ENCODE measurements at places on chromosomes 6 and 20.

DNA sequence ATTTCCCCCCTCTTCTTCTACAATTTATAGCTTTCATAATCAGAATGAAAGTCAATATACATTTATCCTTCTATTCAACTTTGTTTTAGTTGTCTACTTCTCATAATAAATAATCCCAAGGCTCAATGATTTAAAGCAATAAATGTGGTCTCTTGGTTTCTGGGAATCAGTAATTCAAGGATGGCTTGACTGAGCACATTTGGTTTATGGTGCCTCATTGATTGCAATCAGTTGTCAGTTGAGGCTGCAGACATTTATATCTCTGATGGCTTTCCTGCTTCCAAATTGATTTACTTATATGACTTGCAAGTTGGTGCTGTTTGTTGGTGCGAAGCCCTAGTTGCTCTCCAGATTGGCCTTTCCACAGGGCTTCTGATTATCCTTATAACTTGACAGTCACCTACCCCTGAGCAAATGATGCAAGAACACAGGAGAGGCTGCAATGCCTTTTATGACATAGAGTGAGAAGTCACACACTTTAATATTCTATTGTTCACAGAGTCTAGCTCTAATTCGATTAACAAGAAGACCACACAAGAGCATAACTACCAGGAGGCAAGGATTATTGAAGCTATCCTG is 2.7 kb upstream of the CRISP1 start:
- no peak for DNase-seq

DNA sequence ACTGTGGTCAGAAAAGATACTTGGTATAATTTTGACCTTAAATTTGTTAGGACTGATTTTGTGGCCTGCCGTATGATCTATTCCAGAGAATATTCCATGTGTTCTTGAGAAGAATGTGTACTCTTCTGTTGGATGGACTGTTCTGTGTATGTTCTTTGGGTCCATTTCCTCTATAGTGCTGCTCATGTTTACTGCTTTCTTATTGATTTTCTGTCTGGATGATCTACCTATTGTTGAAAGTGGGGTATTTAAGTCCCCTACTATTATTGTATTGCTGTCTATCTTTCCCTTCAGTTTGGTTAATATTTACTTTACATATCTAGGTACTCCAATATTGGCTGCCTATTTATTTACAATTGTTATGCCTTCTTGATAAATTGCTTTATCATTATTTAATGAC is 298.4 kb downstream of the BCKDHB start:
- DNase-seq = no peak

DNA sequence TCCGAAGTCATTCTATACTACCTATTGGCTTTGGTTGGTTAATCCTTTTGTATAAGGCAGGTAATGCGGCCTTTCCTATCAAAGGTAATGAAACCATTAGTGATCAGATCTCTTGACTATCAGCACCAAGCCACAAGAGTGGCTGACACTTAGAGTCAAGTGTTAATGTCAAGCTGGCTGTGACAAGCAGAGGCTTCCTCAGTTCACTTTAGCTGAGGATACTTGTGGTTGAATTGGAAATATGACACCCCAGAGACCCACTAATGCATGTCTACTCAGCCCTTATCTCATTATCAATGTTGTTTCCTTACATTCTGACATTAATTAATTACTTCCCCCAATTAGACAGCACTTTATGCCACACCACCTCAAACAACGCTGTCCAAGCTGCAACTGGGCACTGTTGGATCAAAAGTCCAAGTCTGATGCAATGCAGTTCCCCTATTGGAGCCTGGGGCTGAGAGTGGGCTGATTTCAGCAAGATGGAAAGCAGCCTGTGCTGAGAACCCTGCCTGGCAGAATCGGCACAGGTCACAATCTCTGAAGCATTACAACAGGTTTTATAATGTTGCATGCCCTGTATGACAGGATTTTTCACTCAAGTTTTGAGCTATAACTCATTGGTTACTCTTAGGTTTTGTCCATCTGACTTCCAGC is 273.5 kb downstream of the COL12A1 start:
- peak; percentile 2 for DNase-seq

DNA sequence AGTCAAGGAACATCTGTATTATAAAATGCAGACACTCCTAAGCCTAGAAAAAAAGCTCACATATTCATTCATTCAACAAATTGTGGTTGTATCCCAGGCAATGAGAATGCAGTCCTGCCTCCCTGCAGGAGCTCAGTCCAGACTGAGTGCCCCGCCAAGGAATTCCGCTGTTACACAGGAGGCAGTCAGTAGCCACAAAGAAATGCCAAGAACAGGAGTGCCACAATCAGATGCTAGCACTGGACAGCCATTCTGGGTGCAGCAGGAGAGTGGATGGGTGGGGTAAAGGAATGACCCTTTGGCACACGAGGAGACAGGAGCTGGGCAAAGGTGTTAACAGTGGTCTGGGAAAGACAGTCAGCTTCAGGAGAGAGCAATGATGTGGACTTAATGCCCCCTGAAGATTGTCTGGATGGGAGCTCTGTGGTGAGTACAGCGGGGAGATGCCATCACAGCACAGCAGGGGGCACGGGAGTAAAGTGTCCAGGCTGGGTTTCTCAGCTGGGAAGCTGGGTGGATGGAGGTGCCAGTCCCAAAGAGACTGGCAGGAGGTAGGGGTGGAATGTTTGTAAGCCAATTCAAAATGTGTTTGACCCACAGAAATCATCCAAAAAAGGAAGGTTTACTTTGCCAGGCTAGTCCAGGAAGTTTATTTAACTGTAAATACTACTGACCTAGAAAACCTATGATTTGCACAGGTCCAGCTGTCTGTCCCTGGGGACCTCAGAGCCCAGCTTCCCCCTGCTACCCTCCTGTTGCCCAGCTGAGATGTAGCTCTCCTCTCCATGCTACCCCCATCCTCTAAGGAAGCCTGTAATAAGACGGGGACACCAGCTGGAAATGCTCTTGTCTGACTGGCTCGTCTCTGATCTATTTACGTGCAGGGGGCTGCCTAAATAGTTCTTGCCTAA is 84.1 kb downstream of the SLC23A2 start:
- DNase-seq = no peak

- no peak for DNase-seq
Observed at GRCh38 chr20:56664796-56665195, 35.7 kb downstream of the TFAP2C start.

GRCh38 chr20:54268941-54269340 is 61.1 kb downstream of the PFDN4 start:
- DNase-seq = no peak

GRCh38 chr6:113597231-113597583 is 259.9 kb upstream of the MARCKS start:
- DNase-seq = no peak

- DNase-seq = peak; percentile 55
Observed at GRCh38 chr6:25346064-25346463, 66.9 kb downstream of the CARMIL1 start.

DNA sequence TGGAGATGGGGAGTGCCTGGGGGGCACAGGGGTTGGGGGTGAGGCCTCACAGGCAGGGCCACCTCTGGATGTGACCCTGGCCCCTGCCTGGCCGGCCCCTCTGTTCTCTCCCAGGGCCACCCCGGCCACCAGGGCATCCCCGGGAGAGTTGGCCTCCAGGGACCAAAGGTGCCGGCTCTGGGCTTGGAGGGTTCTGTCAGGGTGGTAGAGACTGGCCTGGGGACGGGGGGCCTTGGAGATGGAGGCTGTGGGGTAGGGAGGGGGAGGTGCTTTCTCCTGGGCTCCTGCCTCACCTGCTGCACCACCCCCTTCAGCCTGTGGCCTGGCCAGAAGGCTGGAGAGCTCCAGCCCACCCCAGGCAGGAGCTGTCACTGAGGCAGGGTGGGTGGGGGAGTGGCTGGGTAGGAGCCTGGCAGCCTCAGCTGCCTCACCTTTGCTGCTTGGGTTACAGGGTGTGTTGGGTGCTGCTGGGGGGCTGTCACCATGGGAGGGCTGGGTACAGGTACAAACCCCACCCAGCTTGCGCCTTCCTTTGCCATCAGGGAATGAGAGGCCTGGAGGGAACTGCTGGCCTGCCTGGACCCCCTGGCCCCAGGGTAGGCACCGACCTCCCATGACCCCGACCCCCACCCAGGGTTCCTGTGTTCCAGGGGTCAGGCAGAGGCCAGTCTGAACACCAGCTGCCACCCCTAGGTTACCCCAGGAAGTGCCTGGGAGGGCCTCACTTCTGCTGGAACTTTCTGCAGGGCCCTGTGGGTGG is 32.7 kb downstream of the COL20A1 start:
- DNase-seq = no peak

GRCh38 chr20:43949741-43950618 is 35.3 kb downstream of the TOX2 start:
- DNase-seq = peak; percentile 55

DNA sequence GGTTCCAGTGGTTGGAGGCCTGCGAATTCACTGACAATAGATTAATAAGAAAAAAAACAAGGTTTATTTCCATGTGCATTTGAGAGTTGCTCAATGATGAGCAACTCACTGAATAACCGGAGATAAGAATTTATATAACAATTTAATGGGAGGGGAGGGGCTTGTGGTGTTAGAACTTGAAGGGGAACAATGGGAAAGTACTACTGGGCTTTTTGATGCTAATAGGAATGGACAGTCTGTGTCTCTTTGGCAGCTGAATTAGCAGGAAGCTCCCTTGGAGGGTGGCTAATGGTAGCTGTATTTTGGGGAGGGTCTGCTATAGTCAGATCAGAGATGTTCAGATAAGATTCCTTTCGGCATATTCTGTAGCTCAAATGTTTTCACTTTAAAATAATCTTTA is 62.4 kb upstream of the GMDS start:
- no peak for DNase-seq

DNA sequence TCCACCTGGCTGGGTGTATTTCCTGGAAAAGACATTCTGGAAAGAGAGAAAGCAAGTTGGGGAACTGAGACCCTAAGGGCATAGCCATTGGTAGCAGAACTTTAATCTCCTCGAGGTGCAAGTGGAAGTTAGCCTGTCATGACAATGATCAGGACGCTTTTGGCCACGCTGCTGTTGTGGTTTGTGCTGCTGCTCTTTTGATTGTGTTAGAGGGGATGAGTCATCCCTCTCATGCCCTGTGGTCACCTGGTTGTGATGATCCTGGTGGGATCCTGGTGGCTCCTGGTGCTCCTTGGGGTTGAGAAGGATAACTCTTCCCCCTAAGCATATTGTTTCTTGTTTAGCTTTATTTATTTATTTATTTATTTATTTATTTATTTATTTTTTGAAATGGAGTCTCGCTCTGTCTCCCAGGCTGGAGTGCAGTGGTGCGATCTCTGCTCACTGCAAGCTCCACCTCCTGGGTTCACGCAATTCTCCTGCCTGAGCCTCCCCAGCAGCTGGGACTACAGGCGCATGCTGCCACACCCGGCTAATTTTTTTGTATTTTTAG is 350.3 kb downstream of the KIF16B start:
- no peak for DNase-seq

- DNase-seq = peak; percentile 24
Observed at GRCh38 chr6:31114970-31115849, 610 bp downstream of the PSORS1C1 start.

- no peak for DNase-seq
Observed at GRCh38 chr6:158472447-158472846, 87.4 kb upstream of the TMEM181 start.

GRCh38 chr6:87660226-87660911 is 41.7 kb downstream of the AKIRIN2 start:
- peak; percentile 31 for DNase-seq

DNA sequence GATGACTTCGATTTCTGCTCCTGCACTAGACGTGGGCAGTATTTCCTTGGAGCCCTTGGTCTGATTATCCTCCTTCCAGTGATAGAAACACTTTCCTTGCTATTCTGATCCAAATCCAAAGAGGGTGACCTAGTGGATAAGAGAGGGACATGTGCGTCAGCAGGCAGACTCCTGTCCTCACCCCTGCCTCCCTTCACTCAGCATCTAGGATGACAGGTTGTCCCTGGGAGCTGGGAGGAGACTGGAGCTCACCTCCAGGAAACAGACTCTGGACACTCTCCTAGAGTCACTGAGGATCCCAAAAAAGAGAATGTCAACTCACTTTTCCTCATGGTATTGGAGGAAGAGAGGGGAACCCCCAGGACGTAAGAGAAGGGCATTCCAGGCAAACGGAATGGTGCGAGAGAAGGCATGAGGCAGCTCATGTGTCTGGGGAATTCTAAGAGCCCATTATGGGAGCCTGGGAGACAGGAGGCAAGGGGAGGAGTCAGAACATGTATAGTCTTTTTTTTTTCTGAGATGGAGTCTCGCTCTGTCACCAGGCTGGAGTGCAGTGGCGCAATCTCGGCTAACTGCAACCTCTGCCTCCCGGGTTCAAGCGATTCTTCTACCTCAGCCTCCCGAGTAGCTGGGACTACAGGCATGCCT is 2.2 kb downstream of the C20orf173 start:
- DNase-seq = no peak

DNA sequence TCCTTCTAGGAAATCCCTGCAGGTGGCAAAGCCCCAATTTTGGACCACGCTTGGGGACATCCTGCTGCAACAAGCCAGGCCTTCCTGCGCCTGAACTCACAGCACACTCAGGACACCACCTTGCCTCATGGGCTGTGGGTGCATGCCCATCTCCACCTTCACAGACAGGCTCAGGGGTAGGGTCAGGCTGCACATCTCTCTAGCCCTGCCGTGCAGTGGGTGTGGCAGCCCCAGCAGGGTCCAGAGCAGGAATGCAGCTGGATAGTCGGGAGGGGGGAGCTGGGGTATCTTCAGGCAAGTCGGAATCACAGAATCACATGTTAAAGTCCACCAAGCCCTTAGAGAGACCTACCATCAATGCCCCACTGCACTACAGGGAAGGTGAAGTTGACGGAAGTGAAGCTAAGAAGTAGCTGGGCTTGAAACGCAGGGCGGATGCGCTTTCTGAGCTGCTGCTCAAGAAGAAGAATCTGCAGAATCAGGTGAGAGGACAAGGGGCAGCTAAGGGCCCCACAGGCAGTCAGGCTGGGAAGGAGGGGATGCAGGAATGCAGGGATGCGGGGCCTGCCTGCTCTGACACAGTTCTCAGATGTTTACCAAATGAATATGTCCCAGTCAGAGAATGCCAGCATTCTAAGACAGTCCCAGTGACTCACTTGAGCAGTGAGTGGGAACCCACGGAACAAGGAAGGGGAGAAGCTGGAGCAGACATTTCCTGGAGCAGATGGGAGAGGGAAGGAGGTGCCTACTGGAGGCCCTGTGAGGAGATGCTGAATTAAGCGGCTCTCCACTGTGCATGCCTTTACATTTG is 11.3 kb downstream of the SERPINB6 start:
- DNase-seq = peak; percentile 49

DNA sequence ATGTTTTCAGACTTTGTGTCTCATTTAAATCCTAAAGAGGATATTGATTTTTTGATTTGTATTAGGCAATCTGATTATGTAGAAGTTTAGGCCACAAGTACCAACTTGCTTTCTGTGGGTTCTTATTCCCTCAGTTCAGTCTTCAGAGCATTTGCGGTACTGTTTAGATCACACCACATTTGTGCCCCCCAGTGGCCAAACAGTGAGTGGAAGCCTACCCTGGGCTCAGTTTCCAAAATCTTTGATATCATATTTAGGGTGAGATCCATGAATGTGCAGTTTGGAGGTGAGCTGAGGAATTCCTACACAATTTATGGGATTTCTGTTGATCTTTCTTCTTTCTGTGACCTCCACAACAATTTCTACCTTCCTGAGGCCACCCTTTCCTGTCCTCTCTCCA is 92.3 kb upstream of the FUT9 start:
- DNase-seq = no peak

- no peak for DNase-seq
Observed at GRCh38 chr6:140821196-140821595, 1311.5 kb upstream of the GJE1 start.
